Uterus (tissue), 4 donors: ENCODE measurements at places on chromosomes 2 and 18. TPM values are rescaled to one million over a fixed set of nuclear protein-coding genes. Genes with fewer than 3 reads are reported as not detected.

The AFG3L2 gene
- 18.5 TPM for total RNA-seq

The STAMBP gene
- total RNA-seq: 37.1 TPM

The BCL2 gene
- total RNA-seq: 55.9 TPM

The FAM110C gene
- total RNA-seq: 0.51 TPM

The GCG gene
- not detected for total RNA-seq

The ACTG2 gene
- total RNA-seq: 171 TPM

The IL36RN gene
- not detected for total RNA-seq

The PLA2R1 gene
- 25.4 TPM for total RNA-seq

DNA sequence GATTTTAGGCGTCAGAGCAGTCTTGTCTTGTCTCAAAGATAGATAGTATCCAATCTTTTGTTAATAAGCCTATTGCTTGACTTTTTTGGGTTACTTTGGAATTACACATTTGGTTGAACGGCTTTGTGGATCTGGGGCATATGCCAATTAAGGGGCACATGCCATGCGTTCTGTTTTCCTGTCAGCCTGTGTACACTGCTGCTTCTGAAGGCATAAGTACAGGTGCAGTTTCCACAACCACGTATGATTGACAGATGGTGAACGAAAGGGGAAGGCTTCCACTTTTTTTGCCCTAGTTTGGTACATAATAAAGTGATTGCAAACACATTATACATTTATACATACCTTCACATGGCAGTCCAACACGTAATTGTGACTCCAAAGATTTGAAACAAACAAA is 102.3 kb downstream of the RAPH1 start:
- DNase-seq: no peak

DNA sequence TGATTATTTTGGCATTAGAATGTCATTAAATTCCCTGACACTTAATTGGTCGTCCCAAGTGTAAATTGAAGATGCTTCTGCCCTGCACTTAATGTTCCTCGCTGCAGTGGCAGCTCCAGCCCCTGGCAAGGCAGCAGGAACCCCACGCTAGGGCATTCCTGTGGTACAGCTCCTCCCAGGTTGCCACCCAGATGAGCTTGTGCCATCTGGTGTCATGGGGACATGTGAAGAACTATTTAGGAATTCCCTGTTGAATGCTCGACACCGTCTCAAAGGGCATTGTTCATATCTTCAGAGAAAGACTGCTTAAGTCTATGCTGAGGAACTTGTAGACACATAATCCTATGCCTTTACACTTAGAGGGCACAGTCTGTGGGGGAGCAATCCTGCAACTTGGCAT is 38.9 kb downstream of the BCL2L11 start:
- no peak for DNase-seq

DNA sequence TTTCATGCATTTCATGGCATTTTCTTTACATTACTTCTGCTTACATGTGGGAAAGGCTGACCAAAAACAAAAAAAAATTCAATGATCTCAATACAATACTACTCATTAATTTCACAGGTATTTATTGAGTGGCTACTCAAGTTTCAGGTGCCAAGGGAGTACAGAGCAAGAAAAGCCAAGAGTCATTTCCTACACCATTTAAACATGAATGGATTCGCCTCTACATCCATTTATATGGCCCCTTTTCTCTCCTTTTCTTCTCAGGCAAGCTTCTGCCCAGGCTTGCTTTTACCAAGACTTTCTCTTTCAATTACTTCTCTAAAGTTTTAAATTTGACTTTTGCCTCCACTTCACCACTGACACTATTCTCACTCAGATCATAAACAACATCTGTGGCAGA is 1603.1 kb upstream of the CELF4 start:
- DNase-seq: no peak

DNA sequence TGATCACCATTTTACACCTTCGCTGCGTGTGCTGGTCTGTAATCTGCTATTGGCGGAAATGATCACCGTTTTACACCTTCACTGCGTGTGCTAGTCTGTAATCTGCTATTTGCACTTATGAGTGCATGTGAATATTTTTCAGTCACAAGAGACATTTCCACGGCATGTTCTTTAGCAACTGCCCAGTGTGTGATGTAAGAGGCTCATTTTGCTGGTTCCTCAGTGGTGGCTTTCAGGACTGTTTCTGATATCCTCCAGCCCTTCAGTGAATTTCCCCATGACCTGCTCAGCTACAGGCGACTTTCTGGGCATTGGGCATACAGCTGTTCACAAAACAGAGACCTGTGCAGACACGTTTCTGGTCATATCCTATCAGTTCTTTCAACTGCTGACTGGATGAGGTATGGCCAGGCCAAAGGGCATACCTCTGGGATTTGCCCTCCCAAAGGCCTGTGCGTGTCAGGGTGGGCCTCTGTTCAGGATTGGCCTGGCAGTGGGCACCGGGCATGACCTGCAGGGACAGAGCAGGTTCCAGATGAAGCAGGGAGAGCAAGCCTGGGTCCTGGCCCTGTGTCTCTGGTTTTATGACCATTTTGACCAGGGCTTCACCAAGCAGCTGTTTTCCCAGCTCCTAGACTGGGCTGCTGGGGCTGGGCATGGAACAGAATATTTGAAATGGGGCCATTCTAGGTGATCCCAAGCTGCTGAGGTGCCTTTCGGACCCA is 521 bp upstream of the PROM2 start:
- DNase-seq: no peak

DNA sequence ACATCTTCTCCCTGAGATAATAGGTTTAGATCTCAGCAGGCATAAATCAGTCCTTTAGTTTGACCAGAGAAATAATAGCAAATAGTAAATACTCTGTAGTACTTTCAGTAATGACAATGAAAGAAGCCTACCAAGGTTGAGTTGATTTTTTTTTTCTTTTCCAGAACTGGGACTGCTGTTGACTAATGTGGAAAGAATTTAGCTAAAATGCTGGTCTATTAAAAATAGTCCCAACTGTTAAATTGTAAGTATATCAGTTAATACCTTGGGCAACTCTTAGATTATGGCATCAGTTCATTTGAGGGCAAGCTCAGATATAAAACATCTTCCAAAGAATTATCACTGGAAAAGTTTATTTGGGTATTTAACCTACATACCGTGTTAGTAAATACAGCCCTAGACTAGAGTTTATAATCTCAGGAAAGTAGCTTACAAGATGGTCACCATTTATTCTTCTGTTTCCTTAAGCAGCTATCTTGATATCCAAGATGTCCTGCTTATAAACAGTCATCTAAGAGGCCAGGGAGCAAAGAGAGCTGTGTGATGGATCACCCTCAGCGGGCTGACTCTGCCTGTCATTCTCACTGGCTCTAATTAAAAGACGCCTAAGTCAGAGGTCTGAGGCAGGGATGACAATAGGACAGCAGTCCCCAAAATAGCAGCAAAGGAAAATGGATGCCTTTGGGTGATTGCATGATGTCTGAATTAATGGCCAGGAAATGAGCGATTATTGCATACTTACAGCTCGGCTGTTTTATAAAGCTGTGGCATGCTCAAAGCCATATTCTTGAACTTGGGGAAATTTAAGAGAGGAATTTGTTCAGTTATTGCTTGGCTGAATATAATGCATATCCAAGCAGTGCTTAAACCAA is 121.3 kb downstream of the MTX2 start:
- no peak for DNase-seq

GRCh38 chr2:45607701-45608100 is 3.4 kb downstream of the SRBD1 start:
- no peak for DNase-seq

DNA sequence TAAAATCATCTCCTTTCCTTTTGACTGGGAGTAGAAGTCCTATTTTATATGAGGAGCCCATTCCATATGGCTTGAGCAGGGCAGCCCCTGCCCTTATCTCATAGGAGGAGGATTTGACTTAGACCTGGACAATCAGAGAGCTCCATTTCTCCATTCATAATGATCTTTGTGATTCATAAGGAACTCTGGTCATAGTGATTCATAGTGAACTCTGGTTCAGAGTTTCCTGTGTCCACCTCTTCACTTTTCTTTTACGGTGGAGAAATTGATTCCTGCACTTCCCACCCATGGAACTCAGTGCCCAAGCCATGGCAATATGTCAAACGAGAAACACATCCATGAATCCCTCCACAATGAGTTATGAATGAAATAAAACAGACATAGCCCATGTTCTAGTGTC is 12.8 kb upstream of the MYO3B start:
- no peak for DNase-seq

GRCh38 chr2:20551945-20552328 is 99.0 kb downstream of the HS1BP3 start:
- DNase-seq: no peak

DNA sequence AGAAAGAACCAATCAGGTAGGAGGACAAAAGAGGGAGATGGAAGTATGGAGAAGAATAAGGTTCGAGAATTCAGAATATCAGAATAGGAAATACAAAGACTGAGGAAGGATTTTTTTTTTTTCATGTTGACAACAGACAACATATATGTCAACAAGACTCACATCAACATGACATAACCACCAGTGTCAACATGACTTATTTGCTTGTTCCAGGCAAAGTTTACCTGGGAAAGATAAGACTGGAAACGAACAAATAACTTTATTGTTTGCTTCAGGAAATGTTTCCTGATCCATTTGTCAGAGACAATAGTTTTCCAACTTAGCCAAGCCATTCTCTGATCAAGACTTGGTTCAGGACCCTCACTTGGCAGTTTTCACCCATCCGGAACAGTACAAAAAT is 321.9 kb upstream of the NETO1 start:
- DNase-seq: no peak

GRCh38 chr18:35193316-35193715 is 47.5 kb upstream of the ZNF397 start:
- DNase-seq: no peak

GRCh38 chr2:28366496-28367282 is 26.0 kb upstream of the FOSL2 start:
- no peak for DNase-seq

GRCh38 chr2:181821049-181821448 is 70.5 kb upstream of the ITPRID2 start:
- no peak for DNase-seq

GRCh38 chr2:75142081-75142480 is 57.2 kb downstream of the TACR1 start:
- DNase-seq: no peak

DNA sequence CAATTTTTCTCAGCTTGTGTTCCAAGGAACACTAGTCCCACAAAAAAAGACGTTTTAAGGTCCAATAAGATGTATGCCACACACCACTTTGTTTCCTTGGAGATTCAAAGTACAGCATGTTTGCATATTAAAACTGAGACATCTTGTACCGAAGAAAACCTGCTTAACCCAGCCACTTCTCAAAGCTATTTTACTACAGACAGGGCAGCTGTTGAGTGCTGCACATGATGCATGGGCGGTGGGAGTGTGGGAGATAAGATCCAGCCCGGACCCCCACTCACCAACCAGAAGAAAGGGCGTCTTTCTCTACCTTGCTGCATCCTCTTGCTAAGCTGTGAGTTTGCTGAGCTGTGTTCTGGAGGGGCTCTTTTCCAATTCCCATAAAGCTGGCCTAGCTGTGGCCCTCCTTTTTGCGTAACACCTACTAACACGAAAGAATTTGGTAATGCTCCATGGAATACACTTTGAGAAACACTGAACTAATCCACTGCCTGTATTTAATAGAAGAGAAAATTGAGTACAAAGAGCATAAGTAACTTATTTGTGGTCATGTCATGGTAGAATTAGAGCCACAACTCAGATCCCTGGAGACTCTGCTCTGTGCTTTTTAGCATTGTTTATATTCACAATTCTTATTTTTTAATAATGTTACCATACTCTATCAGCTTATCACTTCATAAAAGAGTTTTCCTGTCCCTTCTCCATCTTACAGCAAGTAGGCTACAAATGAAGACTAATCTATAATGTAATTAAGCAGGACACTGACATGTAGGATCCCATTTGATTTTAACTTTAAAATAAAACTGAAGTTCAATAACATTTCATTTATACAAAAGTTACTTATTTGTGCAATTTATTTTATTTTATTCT is 90.0 kb downstream of the PLEKHM3 start:
- DNase-seq: no peak

DNA sequence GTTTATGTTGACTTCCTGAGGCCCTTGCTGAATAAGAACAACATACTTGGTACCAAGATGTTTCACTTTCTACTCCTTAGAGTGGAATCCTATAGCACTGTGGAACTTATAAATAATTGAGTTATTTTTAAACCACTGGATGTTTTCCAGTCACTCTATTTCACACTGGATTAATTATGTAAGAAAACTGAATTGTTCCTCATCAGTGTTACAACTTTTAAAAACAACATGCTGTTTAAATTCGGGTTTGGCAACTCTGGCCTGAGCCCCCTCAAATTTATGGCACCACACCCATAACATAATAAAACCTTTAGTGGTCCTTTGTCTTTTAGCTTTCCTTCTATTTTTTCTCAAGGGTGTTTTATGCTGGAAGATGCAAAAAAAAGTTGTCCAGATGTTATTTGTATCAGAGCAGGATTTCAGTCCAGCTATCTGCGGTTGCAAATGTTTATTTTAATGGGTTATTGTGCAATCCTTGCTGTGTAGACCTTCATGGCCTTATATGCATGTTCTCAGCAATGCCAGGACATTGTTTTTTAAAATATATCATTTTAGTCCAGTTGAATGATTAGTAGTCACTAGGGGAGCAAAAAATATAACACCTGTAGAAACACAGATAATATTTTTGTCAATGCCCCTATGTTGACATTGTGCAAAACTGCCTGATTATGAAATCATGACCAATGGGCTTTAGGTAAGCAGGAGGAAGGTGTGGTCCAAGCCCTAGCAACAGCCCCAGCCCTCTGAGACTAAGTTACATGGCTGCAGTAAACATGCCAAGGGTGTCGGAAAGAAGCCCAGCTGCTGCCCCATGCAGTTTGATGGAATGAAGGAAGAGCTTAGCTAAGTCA is 638.0 kb upstream of the ZEB2 start:
- DNase-seq: peak; percentile 74

- DNase-seq: no peak
Observed at GRCh38 chr18:75802681-75803080, 375.2 kb upstream of the SMIM21 start.

DNA sequence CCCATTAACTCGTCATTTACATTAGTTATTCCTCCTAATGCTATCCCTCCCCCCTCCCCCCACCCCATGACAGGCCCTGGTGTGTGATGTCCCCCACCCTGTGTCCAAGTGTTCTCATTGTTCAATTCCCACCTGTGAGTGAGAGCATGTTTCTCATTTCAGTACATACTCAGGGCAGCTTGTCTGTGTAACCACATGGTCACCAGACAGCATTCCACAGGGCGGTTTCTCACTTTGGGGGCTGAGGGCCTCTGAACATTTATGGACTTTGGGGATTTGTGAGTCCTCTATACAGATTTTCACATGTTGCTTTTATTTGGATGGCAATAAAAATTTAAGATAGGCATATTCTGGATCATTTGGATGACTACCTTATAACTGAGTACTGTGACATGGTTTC is 84.0 kb downstream of the LYPD6B start:
- no peak for DNase-seq

- DNase-seq: peak; percentile 83
Observed at GRCh38 chr2:157898591-157898996, 22.5 kb upstream of the ACVR1 start.

DNA sequence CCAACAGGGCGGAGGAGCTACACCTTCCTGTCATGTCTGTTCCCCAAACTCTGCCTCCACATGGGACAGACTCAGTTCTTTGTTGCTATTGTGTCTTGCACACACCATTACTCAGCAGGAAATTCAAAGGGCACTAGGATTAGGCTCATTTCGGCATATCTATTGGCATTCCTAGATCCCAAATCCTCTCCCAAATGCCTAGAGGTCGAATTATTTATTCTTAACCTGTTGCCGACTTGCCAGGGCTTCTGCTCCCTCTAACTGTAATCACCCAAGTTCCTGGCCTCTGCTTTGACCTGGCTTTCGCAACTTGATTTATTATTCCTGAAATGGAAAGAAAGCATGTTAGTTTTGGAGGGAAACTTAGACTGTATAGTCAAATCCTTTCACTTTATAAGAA is 67.8 kb upstream of the ST6GAL2 start:
- DNase-seq: no peak
